Esophagus (tissue), 2 donors: ENCODE measurements at places on chromosomes 11 and 22. TPM values are rescaled to one million over a fixed set of nuclear protein-coding genes. Genes with fewer than 3 reads are reported as not detected.

Gene SYCE3
- not detected for polyA plus RNA-seq

Gene PNPLA5
- not detected for polyA plus RNA-seq

Gene MMP12
- polyA plus RNA-seq = 0.62 TPM

Gene TMEM191B
- 2.6 TPM for polyA plus RNA-seq

Gene LRRC55
- 0.04 TPM for polyA plus RNA-seq

Gene TPBGL
- 0.02 TPM for polyA plus RNA-seq

Gene EP300
- polyA plus RNA-seq = 13.7 TPM

Gene FOLR2
- polyA plus RNA-seq = 1.1 TPM
